Fibroblast of skin of right biceps (primary cell): ENCODE measurements at places on chromosomes 2 and 18.

DNA sequence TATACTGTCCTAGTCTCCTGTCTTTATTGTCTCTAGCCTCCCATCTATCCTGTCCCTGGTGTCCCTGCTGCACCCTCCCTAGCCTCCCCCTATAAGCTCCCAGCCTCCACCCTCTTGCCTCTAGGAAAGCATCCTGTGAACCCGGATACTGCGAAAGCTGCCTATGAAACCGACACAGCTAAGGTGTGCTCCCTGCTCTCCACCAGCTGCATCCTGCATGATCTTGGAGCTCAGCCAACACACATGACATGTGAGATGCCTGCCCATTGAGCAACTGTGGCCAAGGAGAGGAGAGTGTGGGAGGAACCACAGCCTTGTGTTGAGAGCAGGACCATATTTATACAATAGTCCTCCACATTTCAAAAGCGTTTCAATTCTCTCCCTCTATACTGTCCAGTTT is 187.1 kb downstream of the ZBTB7C start:
- peak; percentile 25 for DNase-seq

GRCh38 chr2:236250909-236251579 is 13.2 kb downstream of the ASB18 start:
- no peak for DNase-seq

DNA sequence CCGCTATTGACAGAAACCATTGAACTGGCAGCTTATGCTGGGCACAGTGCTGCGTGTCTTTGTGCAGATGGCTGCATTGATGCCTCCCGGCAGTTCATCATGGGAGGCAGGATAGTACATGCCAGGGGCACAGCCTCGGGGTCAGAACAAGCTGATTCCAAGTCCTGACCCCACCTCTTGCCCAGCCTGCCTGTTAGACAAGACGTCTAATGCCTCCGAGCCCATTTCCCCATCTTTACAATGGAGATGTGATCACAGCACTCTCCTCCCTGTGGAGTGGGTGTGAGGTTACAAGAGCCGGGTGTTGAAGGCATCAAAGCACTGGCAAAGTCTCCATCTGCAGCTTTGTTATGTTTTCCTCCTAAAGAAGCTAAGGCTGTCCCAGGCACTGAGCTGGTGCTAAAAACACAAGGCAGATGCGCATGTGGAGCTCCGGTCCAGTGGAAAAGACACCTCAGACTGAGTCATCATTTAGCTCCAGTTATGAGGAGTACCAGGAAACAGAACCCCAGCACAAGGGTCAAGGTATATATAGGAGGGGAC is 125.7 kb upstream of the EPAS1 start:
- peak; percentile 79 for DNase-seq

- peak; percentile 15 for DNase-seq
Measured at GRCh38 chr2:140601342-140601741, 1529.5 kb downstream of the LRP1B start.

GRCh38 chr2:217834057-217834620 is 168.7 kb downstream of the TNS1 start:
- DNase-seq = no peak

- no peak for DNase-seq
Measured at GRCh38 chr2:175080479-175080878, 75.3 kb upstream of the CHN1 start.

DNA sequence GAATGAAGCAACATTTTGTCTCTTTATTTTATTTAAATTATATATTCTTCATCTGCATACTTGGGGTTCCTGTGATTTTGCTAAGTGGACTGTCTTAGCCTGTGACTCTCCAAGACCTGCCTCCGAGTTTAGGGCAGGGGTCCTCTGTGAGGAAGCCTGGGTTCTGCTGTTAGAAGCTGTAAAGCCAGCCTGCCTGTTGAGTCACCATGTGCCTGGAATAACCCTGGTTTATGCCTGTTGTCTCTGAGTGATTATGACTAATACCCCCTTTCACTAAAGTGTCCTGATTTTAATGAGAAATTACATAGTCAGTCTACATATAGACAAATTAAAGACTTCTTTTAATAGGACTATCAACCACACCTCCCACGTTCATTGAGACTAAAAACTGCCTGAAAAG is 369.1 kb downstream of the ZNF521 start:
- peak; percentile 65 for DNase-seq

DNA sequence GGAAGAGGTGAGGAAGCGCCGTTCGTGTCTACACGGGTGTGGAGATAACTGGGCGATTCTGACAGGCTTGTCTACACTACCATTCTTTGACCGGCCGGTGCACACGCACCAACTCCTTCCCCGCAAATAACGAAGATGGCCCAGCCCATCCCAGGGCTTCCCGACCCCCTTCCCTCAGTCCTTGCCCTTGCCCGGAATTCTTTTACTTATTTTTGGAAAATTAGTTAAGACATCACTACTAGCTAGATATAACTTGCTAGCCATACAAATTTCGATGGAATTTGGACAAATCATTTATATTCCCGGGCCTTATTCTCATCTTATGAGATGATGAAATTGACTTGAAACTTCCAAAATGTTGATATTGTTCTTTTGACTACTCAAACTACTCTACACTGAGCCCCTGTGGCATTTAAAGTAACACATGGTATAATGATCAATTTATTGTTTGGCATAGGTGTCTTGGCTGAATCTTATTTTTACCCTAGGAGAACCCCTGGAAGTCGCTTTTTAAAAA is 1.3 kb downstream of the ERICH2 start:
- no peak for DNase-seq
